LHCN-M2 (cell line): ENCODE measurements at places on chromosomes 6 and 20. TPM values are rescaled to one million over a fixed set of nuclear protein-coding genes. Genes with fewer than 3 reads are reported as not detected.

GRCh38 chr6:6749702-6750491 is 161.4 kb downstream of the LY86 start:
- DNase-seq, result peak; percentile 82

GRCh38 chr6:142376115-142376514 is 74.3 kb downstream of the ADGRG6 start:
- no peak for DNase-seq

- no peak for DNase-seq
Observed at GRCh38 chr20:17343091-17343490, 116.3 kb downstream of the PCSK2 start.

Gene BMP6
- total RNA-seq, result 0.06 TPM in 2 replicates

Gene CD24
- 21.5 and 50.8 TPM in 2 replicates for total RNA-seq
